ENCODE measurements at places on chromosomes 12 and 14.

DNA sequence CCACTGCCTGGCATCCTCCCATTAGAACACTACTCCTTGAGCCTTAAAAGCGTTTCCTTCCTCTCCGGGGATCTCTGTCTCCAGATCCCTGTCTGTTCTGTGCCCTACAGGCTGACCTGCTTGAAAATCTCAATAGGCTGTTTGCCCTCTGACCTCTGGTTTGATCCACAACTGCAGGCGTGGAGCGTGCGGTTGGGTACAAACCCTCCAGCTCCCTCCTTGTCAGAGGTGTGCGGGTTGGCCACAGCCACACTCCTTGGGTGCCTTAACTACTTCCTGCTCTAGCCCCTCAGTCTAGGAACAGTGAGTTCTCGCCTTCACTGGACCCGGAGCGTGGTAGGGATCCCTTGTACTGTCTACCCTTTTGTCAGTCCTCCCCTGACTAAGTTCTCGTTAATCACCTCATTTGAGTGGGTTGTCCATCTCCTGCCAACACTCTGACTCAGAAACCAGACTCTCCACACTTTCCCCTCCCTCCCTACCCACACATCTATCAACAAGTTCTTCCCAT is 33.1 kb downstream of the CMKLR1 start:
- DNase-seq, result no peak

GRCh38 chr12:24948757-24949722 is at the start of gene BCAT1:
TSS of gene BCAT1 (minus strand) at chr12:24949101. CDS start at chr12:24948932, 169 bp downstream.
- peak; percentile 78 for DNase-seq

- no peak for DNase-seq
Measured at GRCh38 chr12:122884860-122885259, 11.1 kb downstream of the VPS37B start.

DNA sequence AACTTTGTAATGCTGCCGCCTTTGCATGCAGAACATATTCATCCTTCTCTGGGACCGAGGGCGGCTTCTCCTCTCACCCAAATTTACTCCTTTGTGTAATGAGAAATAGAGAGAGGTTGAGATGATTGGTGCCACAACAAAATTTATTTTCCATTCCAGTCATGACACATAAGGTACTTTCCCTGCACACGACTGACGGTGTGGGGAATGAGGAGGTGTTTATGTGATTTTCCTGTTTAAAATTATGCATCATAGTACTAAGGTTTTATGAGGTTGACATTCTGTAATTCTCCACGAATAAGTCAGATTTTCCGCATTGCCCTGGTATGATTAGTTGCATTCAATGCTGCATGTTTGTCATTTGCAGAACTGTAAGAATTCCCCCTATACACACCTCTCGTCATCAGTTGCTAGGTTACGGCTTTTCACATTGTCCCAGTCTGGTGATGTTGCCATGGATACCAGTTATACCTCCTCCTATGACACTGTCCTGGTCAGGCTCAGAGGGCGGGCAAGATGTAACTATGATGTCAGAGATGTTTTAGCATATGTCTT is 23.1 kb downstream of the BICDL1 start:
- DNase-seq, result no peak

DNA sequence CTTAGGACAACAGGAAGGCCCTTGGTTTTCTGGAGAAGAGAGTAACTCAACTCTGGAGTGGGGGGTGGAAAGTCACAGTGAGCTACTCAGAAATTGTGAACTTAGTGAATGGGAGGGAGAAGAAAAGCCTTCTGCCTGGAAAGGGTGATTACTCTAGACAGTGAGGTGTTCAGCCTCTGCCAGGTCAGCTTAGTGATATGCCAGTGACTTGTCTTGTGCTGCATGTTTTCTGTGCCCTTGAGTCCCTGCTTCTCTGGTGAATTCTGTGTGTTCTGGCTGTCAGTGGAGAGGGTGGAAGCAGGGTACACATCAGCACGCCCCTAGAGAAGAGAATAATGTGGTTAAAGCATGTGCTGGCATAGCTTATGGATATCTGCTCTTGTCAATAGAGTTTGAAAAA is 13.4 kb downstream of the ATP23 start:
- DNase-seq, result no peak

GRCh38 chr12:43338848-43339526 is 213.0 kb downstream of the ADAMTS20 start:
- DNase-seq, result no peak
